ENCODE measurements at places on chromosomes 16 and 17.

DNA sequence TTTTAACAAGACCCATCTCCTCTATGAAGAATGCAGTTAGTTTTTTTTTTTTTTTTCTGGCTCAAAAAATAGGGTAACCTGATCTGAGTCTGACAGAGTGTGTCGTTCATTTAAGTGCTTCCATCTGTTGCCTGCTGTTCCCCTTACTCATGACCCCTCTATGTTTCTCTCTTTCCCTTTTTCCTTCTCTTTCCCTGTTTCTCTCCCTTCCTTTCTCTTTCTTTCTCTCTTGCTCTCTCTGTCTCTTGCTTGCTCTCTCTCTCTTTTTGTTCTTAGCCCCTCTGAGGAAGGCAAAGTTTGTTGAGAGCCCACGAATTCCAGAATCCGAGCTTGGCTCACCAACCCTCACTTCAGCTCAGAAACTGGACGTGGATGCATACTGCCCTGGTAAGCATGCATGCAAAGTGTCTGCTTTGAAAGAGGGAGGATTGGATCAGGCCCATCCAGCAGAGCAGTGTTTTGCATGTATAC is 185.0 kb downstream of the TANC2 start:
- H3K4me1 ChIP-seq = no peaks in the 10 kb centered on the region
- no peak for DNase-seq
- no peak overlapping the region for H3K4me3 ChIP-seq
- H3K27me3 ChIP-seq = no peaks in the 10 kb centered on the region

DNA sequence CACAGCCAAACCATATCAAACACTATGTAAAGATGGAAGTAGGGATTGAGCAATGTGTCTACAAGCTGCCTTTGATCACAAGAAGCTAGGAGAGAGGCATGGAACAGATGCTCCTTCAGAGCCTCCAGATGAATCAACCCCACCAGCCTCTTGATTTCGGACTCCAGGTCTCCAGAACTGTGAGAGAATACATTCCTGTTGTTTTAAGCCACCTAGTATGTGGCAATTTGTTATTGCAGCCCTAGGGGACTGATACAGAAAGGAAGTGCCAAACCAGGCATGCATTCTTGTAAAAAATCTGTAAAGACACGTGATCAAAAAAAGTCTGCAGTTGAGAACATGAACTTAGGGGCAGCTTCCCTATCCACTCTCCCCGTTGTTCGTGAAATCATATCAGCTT is 91.1 kb downstream of the C17orf67 start:
- H3K4me1 ChIP-seq = no peaks in the 10 kb centered on the region
- H3K4me3 ChIP-seq = no peak overlapping the region
- no peaks in the 10 kb centered on the region for H3K36me3 ChIP-seq
- no peak overlapping the region for H3K27ac ChIP-seq
- H3K27me3 ChIP-seq = peaks cover 11% of the 10 kb centered on the region

- no peaks in the 10 kb centered on the region for H3K27me3 ChIP-seq
- no peak for DNase-seq
- no peak within 1 kb of the TSS for H3K27ac ChIP-seq
- no peaks in the 10 kb centered on the region for H3K4me1 ChIP-seq
- H3K4me3 ChIP-seq = no peak within 1 kb of the TSS
Measured at GRCh38 chr17:79730769-79731483, at the start of gene ENPP7. Gene ENPP7 (plus strand): TSS chr17:79730943. CDS start chr17:79731140, 197 bp downstream.

DNA sequence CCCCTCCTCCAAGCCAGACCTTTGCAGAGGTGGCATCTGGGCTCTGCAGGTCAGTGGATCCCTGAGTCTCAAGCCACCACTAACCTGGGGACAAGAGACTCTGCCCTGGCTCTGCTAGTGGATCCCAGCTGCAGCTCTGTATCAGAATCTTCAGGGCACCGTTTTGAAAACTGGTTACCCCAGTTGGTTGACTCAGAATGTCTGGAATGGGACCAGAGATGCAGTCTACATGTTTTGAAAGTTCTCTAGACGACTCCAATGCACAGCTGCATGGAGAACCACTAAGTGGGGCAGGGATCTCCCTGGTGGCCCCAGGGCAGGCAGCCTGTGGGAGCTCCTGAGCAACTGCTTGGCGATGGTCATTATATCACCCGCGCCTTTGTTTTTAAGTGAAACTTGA is 34.1 kb upstream of the ADORA2B start:
- H3K27me3 ChIP-seq = no peaks in the 10 kb centered on the region
- no peak for DNase-seq
- H3K4me3 ChIP-seq = no peak overlapping the region
- no peaks in the 10 kb centered on the region for H3K36me3 ChIP-seq
- no peak overlapping the region for H3K27ac ChIP-seq
- no peaks in the 10 kb centered on the region for H3K4me1 ChIP-seq

DNA sequence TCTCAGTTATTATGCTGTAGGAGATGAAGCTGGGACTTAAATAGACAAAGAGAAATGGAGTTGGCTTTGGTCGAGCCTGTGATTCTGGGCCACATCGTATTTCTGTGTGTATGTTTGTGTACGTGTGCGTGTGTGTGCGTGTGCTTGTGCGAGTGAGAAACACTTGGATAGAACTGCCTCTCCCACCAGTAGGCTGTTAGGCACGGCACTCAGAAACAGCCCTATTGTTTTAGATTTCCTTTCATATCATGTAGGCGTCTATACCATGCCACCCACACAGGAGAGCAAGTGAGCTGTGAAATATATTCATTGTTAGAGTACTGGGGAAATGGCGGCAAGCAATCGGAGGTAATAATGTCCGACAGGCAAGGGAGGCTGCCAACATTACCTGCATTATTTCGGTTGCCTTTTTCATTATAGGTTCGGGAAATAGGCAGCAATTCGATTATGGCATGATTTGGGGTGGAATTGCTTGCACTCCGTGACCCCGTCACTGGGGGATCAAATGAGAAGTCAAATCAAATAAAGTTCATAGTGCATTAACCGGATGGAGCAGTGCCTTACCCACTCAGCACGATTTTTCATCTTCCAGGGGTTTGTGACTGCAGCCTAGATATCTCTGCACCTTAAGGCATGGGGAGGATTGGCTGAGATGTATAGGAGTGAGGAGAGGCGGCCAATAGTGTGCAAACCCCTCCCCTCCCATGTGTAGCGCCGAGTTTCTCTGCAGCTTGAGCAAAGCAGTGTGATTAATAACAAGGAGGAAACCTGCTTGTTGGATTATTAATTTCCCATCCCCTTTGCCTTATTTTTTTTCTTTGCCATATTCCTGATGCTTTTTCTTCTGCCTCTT is 89.6 kb downstream of the RBFOX1 start:
- DNase-seq = no peak
- H3K36me3 ChIP-seq = peaks cover 6% of the 10 kb centered on the region
- H3K27ac ChIP-seq = no peak overlapping the region
- H3K4me1 ChIP-seq = peaks cover 59% of the 10 kb centered on the region
- no peaks in the 10 kb centered on the region for H3K27me3 ChIP-seq

DNA sequence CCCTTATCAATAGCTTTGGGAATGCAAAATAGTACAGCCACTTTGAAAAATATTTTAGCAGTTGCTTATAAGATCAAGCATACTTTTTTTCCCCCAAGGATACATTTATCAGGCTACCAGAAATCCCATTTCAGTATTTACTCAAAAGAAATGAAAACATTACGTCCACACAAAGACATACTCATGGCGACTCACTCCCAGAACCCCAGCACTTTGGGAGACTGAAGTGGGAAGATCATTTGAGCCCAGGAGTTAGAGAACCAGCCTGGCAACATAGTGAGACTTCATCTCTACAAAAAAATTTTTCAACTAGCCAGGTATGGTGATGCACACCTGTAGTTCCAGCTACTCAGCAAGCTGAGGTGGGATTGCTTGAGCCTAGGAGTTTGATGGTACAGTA is 5.9 kb downstream of the SKA2 start:
- no peaks in the 10 kb centered on the region for H3K36me3 ChIP-seq
- no peak overlapping the region for H3K27ac ChIP-seq
- no peaks in the 10 kb centered on the region for H3K27me3 ChIP-seq
- DNase-seq = no peak

GRCh38 chr16:1978476-1979120 is 2.7 kb downstream of the NOXO1 start:
- H3K4me1 ChIP-seq = peaks cover 21% of the 10 kb centered on the region
- H3K27ac ChIP-seq = no peak overlapping the region
- DNase-seq = no peak
- no peak overlapping the region for H3K4me3 ChIP-seq

DNA sequence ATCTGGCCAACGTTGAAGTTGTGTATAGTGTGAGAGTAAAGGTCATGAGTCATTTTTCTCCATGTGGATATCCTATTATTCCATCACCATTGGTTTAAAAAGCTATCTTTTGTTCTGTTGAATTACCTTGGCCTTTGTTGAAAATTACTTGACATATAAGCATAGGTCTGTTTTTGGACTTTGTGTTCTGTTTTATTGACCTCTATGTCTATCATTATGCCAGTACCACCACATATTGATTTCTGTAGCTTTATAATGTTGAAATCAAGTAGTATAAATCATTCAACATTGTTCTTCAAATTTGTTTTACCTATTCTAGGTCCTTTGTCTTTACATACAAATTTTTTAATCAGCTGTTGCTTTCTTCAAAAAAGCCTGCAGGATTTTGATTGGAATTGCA is 58.5 kb downstream of the NLK start:
- no peak overlapping the region for H3K27ac ChIP-seq
- H3K4me3 ChIP-seq = no peak overlapping the region
- no peaks in the 10 kb centered on the region for H3K27me3 ChIP-seq

DNA sequence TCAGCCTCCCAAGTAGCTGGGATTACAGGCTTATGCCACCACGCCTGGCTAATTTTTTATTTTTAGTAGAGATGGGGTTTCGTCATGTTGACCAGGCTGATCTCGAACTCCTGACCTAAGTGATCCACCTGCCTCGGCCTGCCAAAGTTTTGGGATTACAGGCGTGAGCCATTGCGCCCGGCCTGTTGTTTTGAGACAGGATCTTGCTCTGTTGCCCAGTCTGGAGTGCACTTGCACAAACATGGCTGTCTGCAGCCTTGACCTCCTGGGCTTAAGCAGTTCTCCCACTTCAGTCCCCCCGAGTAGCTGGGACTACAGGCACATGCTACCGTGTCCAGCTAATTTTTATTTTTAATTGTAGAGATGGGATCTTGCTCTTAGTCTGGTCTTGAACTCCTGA is 8.9 kb downstream of the IST1 start:
- no peaks in the 10 kb centered on the region for H3K36me3 ChIP-seq
- H3K4me3 ChIP-seq = no peak overlapping the region
- H3K27ac ChIP-seq = no peak overlapping the region

- no peak overlapping the region for H3K27ac ChIP-seq
- no peaks in the 10 kb centered on the region for H3K4me1 ChIP-seq
- no peaks in the 10 kb centered on the region for H3K36me3 ChIP-seq
- no peak for DNase-seq
Measured at GRCh38 chr16:86127366-86127765, 228.4 kb downstream of the IRF8 start.

DNA sequence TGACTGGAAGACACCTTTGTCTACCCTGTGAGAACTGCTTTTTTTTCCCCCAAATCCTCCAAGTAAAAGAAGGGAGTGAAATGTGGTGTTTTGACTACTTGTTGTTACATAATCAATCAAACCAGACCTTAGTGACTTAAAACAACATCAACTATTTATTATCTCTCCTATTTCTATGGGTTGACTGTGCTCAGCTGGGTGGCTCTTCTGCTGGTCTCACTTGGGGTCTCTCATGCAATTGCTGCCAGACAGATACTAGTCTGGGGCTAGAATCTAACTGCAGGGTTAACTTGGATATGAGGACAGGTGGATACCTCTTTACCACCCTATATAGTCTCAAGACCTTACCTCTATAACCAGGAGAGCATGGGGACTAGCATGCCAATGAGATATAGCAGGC is 141.3 kb downstream of the SALL1 start:
- H3K4me1 ChIP-seq = no peaks in the 10 kb centered on the region
- DNase-seq = no peak
- H3K4me3 ChIP-seq = no peak overlapping the region
- H3K27me3 ChIP-seq = peaks cover 2% of the 10 kb centered on the region

- H3K4me3 ChIP-seq = no peak overlapping the region
- no peak overlapping the region for H3K27ac ChIP-seq
- H3K4me1 ChIP-seq = peaks cover 10% of the 10 kb centered on the region
- no peaks in the 10 kb centered on the region for H3K36me3 ChIP-seq
- H3K27me3 ChIP-seq = peaks cover 53% of the 10 kb centered on the region
Measured at GRCh38 chr16:68642436-68643101, 2.5 kb upstream of the CDH3 start.

DNA sequence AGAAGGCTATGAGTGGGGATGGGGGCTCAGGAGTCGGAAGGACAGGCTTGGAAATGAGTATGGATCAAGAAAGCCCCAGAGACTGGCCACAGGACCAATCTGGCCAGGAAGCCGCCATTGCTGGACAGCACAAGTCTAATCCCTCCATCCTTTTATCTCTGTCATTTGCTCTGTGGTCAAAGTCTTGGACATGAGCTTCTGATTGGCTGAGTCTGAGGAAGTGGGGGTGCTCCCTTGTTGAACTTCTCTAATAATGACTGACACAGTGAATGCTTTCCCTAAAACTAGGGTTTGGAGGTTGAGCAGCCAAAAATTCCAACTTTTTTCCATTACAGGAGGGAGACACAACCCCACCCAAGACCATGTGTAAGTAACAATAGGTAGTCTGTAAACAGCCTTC is 97.4 kb downstream of the MARF1 start:
- H3K4me1 ChIP-seq = no peaks in the 10 kb centered on the region
- H3K27me3 ChIP-seq = no peaks in the 10 kb centered on the region
- no peaks in the 10 kb centered on the region for H3K36me3 ChIP-seq
- DNase-seq = no peak
- no peak overlapping the region for H3K4me3 ChIP-seq

DNA sequence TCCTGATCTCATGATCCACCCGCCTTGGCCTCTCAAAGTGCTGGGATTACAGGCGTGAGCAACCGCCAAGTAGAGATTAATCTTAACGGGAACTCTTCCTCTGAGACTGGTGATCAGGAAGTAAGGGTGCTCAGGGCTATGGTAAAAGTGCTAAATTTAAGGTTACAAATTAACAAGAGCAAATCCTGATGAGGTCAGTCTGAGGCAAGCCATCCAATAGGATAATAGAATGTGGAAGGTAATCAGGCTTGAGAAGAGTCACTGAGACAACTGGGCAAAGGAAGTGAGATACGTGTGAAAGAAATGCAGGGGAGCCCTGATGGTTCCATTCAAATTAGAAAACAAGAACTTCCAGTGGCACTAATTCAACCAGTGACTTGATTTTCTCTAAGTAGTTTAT is 69.1 kb downstream of the CACNG1 start:
- peaks cover 75% of the 10 kb centered on the region for H3K36me3 ChIP-seq
- no peaks in the 10 kb centered on the region for H3K4me1 ChIP-seq
- DNase-seq = no peak
- H3K27me3 ChIP-seq = no peaks in the 10 kb centered on the region
- no peak overlapping the region for H3K27ac ChIP-seq
- H3K4me3 ChIP-seq = no peak overlapping the region

- no peaks in the 10 kb centered on the region for H3K27me3 ChIP-seq
- no peak overlapping the region for H3K27ac ChIP-seq
- H3K4me1 ChIP-seq = no peaks in the 10 kb centered on the region
- H3K4me3 ChIP-seq = no peak overlapping the region
- no peaks in the 10 kb centered on the region for H3K36me3 ChIP-seq
- no peak for DNase-seq
Measured at GRCh38 chr16:8481810-8482209, 108.5 kb downstream of the TMEM114 start.

GRCh38 chr17:83152227-83152744 is 72.9 kb downstream of the METRNL start:
- H3K4me3 ChIP-seq = no peak overlapping the region
- no peak for DNase-seq
- no peaks in the 10 kb centered on the region for H3K36me3 ChIP-seq
- peaks cover 59% of the 10 kb centered on the region for H3K27me3 ChIP-seq
- H3K4me1 ChIP-seq = peaks cover 5% of the 10 kb centered on the region
- no peak overlapping the region for H3K27ac ChIP-seq

Measured in psoas muscle (tissue), 8 donors.